Muscle of arm (tissue), 14 donors: ENCODE measurements at places on chromosomes 7 and 10. TPM values are rescaled to one million over a fixed set of nuclear protein-coding genes. Genes with fewer than 3 reads are reported as not detected.

The PMS2 gene
- polyA plus RNA-seq, result not detected

The SKIDA1 gene
- 2.2 TPM for polyA plus RNA-seq

GRCh38 chr10:28849821-28850220 lies 172.5 kb downstream of the BAMBI start:
- DNase-seq, result no peak

GRCh38 chr10:728603-729002 lies 39.1 kb upstream of the DIP2C start:
- no peak for DNase-seq
